ENCODE measurements at places on chromosomes 16 and 17.

DNA sequence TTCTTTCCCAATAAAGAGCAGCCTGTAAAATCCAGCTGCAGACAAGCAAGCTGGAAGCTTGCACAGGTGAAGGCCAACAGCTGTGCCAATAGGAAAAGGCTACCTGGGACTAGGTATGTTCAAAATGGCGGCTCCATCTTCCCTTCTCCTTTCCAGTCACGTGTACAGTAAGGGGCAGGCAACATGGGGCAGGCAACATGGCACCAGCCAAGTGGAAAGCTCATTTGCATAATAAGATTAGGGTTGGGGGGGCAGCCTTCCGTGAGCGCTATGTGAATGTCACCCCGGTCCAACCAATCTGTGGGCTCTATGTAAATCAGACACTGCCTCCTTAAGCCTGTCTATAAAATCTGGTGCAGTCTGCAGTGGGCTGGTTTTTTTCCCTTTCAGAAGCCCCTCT is 31.3 kb downstream of the TVP23A start:
- DNase-seq = no peak

DNA sequence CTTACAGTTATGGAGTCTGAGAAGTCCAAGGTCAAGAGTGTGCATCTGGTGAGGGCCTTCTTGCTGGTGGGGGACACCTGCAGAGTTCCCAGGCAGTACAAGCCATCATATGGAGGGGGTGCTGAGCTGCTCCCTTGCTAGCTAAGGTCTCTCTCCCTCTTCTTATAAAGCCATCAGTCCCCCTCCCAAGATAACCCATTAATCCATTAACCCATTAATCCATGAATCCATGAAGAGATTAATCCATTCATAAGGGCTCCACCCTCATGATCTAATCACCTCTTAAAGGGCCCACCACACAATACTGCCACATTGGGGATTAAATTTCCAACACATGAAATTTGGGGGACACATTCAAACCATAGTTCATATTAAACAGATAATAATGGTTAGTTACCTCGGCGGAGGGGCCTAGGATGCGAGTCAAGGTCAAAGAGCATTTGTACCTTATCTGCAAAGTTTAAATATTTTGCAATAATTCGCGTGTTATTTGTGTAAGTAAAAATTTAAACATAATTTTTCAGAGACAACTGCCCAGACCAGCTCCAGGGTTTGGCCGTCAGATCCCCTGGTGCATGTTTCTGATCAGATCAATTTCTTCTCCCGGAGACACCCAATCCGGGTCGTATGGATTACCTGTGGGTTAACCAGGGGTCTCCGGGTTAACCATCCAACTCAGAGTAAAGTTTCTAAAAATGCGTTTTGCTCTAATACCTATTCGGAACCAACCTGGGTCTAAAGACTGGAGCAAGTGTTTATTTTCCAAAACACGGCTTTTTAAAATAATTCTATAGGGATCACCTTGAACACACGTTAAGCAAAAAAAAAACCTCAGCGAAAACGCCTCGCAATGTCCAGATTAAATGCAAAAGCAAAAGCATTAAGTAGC is 740 bp upstream of the POLR3E start:
- DNase-seq = no peak

GRCh38 chr17:76130473-76130872 is 10.6 kb downstream of the FOXJ1 start:
- DNase-seq = no peak

GRCh38 chr17:39973496-39973895 is 7.1 kb upstream of the PSMD3 start:
- no peak for DNase-seq

- no peak for DNase-seq
These were observed 526 bp upstream of the RNASEK start for GRCh38 chr17:7011942-7012254.

DNA sequence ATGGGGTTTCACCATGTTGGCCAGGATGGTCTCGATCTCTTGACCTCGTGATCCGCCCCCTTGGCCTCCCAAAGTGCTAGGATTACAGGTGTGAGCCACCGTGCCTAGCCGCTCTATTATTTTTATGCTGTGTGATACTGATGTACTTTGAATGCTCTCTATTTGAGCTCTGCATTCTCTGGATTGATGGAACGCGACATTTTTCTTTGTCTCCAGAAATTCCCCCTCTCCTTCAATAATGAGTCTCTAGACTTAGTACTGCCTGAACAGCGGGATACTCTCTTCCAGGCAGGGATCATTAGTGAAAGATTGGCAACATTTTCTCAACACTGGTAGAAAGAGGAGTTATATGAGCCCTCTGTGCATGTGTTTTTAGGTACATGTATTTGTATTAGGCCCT is 93.3 kb upstream of the CLEC3A start:
- DNase-seq = no peak

- DNase-seq = peak; percentile 99
These were observed at the start of gene AXIN1 for GRCh38 chr16:352547-353403. Gene AXIN1, minus strand, starts transcription at chr16:352723. Its CDS starts 5,698 bp downstream, at chr16:347025.

DNA sequence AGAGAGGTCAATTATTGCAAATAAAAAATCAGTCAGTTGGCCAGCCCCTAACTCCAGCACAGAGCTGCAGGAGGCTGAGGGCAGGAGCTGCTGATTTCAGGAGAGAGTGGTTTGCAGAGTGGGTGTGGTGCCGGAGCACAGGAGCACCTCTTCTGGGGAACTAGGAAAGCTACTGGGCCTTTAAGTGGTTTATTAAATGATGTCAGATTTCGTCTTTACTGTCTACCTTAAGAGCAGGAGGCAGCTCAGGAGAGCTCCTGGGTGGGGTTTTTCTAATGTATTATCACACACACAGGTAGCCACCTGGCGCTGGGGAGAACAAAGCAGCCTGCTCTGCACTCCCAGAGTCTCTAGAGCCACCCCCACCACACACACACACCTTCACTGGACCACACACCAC is 11.5 kb upstream of the HAS3 start:
- no peak for DNase-seq

- DNase-seq = no peak
These were observed 631 bp downstream of the EVI2A start for GRCh38 chr17:31320791-31321190.

DNA sequence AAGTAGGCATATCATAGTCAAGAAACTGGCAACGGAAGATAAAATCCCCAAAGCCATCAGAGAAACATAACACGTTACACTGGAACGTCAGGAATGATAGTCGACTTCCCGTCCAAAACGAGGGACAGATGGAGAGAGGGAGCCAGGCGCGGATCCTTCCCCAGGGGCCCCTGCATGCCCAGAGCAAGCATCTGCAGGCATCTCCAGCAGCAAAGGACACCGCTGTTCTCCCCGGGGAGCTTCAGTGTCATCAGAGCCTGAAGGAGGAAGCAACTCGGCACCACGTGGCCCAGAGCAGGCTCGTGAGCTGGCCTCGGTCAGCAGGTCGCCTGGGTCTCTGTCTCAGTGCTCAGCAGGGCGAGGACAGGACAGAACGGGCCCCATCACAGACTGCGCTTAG is 50.1 kb downstream of the LMF1 start:
- peak; percentile 51 for DNase-seq

DNA sequence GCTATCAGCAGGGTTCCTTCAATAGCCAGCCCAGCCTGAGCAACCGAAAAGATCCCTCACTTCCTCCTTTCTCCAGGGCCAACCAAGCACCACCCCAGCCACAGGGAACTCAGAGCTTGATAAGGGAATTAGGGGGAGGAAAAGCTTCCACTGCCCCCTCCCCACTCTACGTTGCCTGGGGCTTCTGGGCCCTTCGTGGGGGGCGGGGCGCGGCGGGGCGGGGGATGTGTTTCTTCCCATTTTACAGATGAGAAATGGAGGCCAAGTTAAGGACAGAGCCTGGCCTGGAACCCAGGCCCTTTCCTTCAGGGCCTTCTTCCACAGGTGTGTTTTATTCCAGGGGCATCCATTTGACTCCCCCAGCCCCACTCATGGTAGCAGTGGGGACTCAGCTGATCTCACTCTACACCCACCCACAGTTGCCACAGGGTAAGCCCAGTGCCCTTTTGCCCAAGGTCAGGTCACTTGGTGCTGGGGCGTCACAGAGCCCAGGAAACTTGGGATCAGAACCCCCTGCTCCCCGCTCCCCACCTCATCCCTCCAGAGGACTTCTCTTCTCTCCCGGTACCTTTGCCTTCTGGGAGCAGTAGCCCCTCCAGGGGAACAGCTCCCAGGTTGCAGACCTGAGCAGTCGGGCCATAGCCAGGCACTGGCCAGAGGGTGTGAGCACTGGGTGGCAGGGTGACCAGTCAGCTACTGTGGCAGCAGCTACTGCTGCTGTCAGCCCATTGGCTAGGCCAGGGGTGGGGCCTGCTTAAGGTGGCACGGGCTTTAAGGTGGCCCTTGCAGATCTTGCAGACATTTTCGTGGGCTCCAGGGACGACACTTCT is at the start of gene LDHD:
Gene LDHD (minus strand): TSS at position 700 of the 830 bp plus-strand sequence. CDS start 60 bp downstream, at position 640.
- peak; percentile 79 for DNase-seq

DNA sequence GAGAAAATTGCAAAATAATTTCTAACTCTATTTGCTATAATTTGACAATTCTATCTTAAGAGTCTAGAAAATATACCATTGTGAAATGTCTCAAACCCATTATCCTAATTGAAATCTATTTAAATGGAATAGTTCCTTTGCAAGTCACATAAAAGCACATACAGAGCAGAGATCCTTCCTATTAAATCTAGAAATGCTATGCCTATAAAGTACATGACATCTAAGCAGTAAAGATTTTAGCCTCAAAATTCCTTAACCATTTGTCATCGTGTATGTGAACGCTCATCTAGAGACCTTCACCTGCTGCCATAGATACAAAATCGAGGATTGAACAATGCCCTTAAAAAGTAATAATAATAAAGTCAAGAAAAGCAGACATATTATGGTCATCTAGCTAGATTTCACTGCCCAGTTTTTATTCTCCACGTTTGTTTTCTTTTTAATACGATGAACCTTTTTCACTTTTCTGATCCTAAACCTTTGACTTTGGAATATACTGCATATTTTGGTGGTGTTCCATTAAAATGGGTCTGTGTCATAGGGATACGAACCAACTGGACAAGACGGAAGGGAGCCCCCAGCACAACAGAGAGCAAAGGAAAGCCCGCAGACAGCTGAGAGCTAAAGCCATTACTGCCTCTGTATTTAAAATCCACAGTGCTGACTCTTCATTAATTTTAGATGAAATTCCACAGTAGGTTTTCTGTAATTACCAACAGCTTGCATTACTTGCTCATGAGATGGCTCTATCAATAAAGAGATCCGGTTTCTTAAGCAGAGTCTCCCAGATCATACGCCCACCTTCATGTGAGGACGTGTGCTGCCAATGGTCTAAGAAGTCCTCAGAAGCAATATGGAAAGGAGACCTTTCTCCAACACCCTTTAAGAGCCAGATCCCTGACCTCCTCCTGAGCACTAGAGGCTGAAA is 17.6 kb downstream of the TEX2 start:
- DNase-seq = no peak

DNA sequence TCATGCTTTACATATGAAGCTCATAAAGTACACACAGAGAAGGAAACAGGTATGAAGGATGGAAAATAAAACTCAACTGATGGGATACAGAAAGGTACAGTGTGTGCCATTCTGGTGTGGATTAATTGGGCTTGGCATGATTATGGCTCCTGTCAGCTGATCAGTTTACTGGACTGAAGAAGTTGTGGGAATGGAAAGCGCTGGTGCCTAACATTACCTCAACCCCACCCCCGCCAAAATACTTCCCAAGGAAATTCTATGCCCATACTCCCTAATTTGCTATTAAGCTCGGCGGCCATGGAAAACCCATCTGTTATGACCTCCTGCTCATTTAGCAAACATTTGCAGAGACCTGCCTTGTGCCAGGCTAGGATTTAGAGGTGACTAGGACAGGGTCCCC is 16.6 kb upstream of the PMFBP1 start:
- no peak for DNase-seq

- DNase-seq = no peak
These were observed 23.8 kb upstream of the ABCC1 start for GRCh38 chr16:15925631-15926030.

DNA sequence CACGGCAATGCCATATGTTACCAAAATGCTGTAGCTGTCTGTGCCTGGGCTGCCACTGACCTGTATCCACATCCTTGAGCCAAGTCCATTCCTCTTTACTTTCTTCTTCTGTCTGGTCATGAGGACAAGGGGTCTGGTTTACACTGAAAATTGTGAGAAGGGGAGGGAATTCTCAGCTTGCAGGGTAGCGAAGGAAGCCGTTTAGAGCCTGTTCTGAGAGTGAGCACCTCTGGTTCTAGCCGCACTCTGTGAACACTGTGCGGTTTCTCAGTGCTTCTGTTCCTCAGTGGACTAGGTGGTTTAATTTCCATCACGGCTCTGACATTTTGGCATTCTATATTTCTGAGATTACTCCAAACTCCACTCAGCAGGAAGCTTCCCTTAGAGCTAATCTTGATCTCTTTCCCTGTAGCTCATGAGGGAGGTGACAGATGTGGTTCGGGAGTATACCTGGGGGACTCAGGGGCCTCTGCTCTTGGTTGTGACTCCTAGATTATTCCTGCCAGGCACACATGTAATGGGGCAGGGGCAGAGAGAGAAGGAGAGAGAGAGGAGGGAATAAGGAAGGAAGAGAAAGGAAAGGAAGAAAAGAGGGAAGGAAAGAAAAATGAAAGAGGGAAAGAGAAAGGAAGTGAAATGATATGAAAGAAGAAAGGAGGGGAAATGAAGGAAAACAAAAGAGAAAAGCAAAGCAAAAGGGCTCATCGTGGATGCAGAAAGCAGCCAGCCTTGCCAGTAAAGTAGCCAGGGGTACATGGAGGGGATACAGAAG is 14.2 kb upstream of the TBX21 start:
- no peak for DNase-seq

GRCh38 chr17:55757659-55758058 is 6.8 kb downstream of the PCTP start:
- DNase-seq = no peak

Data from tibial nerve (tissue), 4 donors.